Mesangial cell (primary cell): ENCODE measurements at places on chromosomes 3 and 15. TPM values are rescaled to one million over a fixed set of nuclear protein-coding genes. Genes with fewer than 3 reads are reported as not detected.

The CPEB1 gene
- 0.65 and 1.4 TPM in 2 replicates for total RNA-seq

The SLC35G2 gene
- 2.8 and 5.2 TPM in 2 replicates for total RNA-seq

The PLA2G4B gene
- total RNA-seq, result 2.4 TPM in 1 of 2 replicates, not detected in the other

The ST8SIA2 gene
- 0.13 and 0.49 TPM in 2 replicates for total RNA-seq

The GRK7 gene
- total RNA-seq, result not detected in 2 replicates

The CCR8 gene
- total RNA-seq, result not detected in 2 replicates

The SGO1 gene
- 0.38 and 12.7 TPM in 2 replicates for total RNA-seq

The CDCP1 gene
- total RNA-seq, result 28.3 and 70.9 TPM in 2 replicates

The CCDC80 gene
- 25.9 and 27.0 TPM in 2 replicates for total RNA-seq

The GNAT1 gene
- total RNA-seq, result not detected in 2 replicates
